ENCODE measurements at places on chromosomes 1 and 21.

DNA sequence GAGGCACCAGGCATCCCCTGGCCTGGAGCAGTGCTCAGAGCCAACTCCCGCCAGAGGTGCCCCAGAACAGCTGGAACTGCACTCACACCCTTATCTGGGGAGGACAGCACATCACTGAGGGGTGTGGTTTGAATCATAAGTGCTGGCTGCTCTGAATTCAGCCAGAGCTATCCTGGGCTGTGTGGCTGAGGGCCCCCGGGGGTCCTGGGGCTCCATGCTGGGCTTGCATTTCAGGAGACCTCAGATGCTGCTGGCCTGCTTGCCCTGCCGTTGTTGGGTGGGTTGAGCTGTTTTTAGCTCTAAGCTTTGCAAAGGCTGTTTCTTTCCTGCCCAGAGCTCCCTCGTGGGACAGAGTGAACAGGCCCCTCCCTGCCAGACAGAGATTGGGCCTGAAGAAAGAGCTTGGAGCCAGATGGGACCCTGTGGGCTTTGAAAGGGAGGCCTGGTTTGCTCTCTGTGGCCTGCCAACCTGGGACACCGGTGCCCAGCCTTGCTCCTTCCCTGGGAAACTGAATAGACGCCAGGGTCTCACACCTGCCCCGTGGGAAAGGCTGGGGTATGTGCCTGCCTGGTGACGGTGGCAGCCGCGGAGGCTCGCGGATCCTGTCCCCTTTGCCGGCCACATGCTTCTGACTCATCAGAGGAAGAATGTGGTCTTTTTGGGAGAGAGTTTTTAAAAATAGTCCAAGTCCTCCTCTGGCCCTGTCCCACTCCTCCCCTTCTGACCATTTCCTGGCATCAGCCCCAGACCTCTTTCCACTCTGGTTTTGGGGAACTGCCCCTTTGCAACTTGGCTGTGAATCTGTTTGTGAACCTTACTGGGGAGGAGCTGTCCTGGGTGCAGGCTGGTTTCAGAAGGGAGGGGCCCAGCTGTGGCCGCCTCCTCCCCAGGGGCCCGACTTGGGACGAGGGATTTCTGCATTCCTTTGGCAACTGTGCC is 30.0 kb downstream of the ARHGEF10L start:
- peak; percentile 92 for DNase-seq

- no peak for DNase-seq
Observed at GRCh38 chr1:220341126-220341525, 68.9 kb upstream of the RAB3GAP2 start.

DNA sequence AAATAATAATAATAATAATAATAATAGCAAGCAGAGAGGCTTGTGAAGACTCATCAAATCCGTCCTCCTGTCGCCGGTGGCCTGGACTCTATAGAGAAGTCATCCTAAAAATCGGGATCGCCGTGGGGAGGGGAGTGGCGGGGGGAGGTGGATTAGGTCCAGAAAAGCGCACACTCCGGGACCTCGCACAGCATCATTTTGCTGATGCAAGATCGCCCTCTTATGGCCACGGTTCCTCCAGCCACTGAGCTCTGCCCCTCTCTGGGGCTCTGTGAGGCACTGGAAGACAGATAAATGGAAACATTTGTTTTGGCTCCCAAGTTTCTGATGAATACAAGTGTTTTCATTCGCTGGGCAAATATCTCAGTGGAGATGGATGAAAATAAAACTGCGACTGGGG is 612.0 kb downstream of the MATN1 start:
- DNase-seq = no peak

- peak; percentile 65 for DNase-seq
Observed at GRCh38 chr21:37551331-37551992, 184.9 kb downstream of the DYRK1A start.

GRCh38 chr1:71899881-71900280 is 382.5 kb downstream of the NEGR1 start:
- no peak for DNase-seq

Data from aorta (tissue), 5 donors.